ENCODE measurements at places on chromosomes 6 and 20.

DNA sequence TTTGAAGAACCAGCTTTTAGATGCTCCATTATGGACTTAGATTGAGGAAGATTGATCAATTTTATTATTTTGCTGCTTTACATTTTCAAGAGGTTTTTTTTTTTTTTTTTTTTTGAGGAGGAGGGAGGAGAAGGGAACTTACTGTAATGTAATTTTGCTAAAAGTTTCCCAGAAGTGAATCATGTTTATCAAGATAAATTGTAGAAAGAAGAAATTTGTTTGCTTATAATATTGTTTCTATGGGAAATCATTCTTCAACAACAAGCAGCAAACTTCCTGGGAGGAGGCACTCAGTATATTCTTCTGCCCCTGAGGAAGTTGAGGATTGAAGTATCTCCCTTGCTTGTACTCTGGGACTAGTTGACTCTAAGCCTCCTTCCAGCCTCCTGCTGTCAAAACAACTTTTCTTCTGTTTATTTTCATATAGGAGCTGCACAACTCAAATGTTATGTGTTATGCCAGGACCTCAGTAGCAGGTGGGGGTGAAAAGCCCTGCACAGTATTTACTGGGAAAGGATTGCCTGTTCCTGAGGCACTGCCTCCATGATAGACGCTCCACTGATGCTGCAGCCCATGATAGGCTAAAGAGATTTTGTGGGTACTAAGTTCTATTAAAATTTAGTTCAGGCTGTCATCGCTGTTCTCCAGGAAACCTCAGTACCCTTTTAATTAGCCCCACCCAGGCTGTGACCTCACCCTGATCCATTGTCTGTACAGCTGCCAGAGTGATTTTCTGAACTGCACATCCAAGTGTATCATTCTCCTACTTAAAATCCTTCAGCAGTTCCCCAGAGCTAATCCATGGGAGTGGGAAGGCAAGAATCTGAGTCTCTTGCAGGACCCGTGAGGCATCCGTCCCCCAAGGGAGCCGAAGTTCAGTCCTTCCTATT lies 51.9 kb downstream of the CARMIL1 start:
- no peak for DNase-seq

- no peak for DNase-seq
These were observed 41.6 kb downstream of the IBTK start for GRCh38 chr6:82205930-82206392.

DNA sequence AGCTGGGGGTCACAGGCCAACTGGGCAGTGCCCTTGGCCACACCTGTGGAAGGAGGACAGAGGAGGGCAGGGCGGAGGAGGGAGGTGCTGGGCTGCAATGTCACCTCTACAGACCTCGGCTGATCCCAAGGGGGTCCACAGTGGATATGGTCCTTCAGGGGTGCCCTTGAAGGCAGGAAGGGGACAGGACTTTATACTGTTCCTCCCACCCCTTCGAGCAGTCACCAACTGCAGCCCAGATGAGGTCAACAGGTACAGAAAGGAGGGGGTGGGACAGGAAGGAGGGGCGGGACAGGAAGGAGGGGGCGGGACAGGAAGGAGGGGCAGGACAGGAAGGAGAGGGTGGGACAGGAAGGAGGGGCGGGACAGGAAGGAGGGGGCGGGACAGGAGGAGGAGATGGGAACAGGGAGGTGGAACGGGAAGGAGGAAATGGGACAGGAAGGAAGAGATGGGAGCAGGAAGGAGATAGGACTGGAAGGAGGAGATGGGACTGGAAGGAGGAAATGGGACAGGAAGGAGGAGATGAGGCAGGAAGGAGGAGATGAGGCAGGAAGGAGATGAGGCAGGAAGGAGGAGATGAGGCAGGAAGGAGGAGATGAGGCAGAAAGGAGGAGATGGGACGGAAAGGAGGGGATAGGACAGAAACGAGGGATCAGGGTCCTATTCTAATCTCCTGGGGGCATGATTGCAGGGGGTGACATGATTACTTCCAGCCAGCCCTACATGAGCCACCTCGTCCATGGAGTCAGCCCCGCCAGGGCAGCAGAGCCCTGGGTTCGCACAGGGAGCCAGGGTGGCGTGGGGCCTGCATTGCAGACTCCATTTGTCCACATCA lies 19.4 kb upstream of the MRGBP start:
- peak; percentile 51 for DNase-seq

- peak; percentile 50 for DNase-seq
These were observed 590 bp downstream of the SLCO4A1 start for GRCh38 chr20:62642666-62643520.

GRCh38 chr20:61596687-61597330 lies 344.7 kb downstream of the CDH4 start:
- no peak for DNase-seq

- no peak for DNase-seq
These were observed 17.5 kb downstream of the C20orf173 start for GRCh38 chr20:35511814-35512420.

- DNase-seq: peak; percentile 19
These were observed 472 bp upstream of the PAQR8 start for GRCh38 chr6:52361414-52361944.

DNA sequence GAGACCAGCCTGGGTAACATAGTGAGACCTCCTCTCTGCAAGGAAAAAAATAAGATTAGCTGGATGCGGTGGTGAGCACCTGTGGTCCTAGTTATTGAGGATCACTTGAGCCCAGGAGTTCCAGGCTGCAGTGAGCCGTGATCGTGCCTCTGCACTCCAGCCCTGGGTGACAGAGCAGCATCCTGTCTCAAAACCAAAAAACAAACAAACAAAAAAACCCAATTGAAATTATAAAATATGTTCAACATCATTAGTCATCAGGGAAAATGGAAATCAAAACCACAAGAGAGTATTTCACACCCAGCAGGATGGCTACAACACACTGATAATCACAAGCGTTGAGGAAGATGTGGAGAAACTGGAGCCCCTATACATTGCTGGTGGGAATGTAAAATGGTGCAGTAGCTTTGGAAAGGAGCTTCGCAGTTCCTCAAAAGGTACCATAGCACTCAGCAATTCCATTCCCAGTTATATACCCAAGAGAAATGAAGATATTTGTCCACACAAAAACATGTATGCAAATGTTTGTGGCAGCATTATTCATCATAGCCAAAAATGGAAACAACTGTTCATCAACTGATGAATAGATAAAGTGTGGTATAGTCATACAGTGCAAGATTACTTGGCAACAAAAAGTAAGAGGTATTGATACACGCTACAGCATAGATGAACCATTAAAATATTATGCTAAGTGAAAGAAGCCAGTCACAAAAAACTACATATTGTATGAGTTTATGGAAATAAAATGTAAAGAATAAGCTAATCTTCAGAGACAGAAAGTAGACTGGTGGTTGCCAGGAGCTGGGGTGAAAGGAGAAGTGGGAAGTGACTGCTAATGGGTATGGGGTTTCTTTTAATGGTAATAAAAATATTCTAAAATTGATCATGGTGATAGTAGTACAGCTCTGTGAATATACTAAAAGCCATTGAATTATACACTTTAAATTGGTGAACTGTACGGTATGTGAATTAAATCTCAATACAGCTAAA lies 38.7 kb upstream of the RIPOR2 start:
- peak; percentile 40 for DNase-seq

DNA sequence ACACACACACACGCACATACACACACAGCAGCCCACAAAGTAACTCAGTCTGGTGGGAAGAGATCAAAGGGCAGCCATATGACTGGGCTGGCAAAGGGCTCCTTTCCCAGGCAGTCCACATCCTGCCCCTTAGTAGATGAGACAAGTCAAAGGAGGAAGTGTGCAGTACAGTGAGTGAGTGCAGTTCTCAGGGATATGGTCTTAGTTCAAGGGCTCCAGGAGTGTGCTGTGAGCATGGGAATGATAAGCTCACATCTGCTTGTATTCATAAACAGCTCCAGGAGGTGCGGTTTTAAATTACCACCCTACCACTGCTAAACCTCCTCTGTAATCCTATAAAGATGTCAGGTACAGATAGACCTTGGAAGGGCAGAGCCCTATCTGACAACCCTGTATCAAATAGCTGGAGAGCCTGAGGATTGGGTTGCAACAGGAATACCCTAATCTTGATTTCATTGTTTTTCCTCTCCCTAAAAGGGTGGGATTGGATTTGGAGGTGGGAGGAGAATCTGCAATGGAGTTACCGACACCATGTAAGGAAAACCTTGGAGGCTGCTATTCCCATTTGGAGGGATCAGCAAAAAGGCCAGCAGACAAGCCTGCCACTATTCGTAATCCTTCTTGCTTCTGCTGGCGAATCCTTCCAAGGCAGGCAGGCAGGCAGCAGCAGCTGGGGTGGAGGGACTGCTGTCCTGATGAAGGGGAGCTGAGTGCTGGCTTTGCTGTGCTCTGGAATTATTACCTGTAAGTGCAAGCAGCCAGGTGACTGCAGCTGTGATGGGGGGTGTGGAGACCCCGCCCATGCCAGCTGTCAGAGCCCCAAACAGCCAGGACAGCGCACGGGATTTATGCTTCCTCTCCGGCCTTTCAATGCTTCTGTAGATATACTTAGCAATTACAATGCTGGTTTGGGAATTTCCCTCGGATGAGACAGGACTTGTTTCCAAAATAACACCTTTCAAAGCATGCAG lies 342.7 kb downstream of the PRL start:
- no peak for DNase-seq

GRCh38 chr20:39851459-39851858 lies 837.6 kb downstream of the MAFB start:
- DNase-seq: no peak

DNA sequence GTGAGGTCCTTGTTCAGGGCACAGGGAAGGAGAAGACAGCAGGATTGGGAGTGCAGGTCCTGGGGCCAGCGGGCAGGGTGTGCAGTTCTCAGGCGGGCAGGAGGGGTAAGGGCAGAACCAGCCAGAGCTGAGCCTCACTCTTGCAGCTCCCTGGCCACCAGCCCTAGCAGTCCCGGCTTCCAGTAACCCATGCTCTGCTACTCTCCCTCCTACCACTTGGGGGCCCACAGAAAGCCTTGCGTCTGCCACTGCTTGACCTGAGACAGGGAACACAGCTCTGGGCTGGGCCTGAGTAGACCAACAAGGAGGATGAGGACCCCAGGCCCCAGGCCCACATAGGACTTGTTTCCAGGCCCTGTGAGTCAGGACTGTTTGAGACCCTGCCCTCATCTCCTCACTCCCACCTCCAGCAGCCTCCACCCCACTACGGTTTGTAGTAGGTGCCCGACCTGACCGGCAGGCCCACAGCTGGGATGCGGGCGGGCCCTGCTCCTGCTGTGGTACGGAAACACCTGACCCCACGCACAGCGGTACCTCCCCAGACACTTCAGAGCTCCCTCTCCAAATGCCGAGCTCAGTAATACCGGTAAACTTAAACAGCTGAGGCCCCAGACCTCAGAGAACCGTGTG lies 39.2 kb downstream of the KCNK5 start:
- DNase-seq: no peak

GRCh38 chr6:132995432-132995831 lies 181.1 kb downstream of the RPS12 start:
- DNase-seq: no peak

DNA sequence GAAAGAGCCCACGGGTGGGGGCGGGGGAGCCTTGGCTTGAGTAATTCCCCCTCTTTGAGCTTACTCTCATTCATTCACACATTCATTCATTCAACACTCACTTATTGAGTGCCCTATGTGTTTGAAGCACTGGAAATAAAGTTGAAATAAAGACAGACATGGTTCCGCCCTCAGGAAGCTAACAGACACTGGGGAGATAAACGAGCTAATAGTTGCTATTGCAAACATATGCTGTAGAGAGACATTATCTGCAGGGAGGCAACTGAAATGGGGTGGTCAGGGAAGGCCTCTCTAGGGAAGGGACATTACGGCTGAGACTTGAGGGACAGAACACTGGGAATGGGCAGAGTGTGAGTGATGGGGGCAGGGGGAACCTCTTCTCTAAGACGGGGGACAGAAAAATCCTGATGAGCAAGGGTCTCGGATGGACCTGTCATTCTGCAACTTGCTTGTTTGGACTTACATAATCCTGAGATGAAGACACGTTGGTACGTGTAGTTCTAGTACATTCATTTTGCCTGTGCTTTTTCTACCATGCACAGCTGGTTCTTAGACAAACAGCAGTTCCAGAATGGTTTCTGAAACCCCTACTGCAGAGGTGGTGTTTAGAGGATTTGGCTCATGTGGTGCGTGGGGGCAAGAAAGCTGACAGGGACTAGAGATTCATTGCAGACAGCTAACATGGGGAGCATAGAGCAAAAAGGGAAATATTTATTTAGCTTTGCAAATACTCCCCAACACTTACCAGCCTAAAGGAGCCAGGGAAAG lies 71.1 kb upstream of the BLCAP start:
- DNase-seq: no peak

GRCh38 chr20:41848180-41848579 lies 230.0 kb upstream of the CHD6 start:
- DNase-seq: no peak

DNA sequence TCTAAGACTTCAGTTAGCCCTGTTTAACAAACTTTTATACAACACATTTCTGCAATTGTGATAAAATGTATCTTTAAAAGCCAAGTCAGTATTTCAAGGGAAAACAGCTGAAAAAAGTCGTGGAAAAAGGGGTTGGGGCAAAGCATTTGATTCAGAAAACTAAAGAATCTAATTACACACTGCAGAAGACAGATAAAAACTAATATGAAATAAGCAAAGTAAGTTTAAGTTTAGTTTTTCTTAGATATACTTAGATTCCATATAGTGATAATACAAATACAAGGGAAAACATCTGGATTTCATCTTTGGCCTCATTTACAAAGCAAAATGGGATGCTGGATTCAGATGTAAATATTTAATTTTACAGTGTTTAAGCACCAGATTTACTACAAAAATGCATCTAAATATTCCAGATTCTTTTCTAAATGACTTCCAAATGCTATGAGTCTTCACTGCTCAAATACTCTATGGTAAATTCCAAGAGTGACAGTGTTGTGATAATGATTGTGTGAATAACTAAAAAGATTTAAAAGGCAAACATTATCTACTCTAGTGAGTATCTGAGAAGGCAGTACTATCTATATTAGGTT lies 1.5 kb upstream of the ADNP start:
- DNase-seq: no peak

DNA sequence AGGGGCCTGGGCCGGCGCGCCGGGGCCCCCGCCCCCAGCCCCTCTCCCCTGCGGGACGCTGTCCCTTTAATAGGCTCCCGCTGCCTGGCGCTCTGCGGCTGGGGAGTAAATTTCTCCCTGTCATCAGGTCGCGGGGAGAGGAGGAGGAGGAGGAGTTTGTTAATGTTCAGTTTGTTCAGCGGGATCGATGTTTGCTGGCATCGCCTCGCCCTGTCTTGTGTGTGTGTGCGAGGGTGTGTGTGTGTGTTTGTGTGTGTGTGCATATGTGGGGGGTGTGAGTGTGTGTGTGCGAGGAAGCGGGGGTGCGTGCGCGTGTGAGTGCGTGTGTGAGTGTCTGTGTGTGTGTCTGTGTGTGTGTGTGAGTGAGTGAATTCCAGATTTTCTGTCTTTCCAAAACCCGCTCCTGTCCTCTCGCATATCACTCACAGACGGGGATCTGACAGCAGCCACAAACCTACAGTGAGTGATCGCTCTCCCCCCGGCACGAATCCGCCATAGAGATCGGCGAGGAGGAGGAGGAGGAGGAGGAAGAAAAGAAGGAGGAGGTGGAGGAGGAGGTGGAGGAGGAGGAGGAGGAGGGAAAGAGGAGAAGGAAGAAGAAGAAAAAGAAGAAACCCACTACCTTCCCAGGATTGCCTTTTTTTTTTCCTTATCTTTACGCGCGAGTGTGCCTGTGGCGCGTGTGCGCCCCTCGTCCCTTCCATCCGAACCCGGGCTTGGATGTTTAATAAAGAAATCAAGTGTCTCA lies at the start of gene TSHZ2:
TSHZ2 (plus strand) TSS at position 169 of the 748 bp plus-strand sequence. CDS start 936 bp downstream, outside the sequence.
- DNase-seq: peak; percentile 50

GRCh38 chr6:100880853-100881706 lies at the start of gene ASCC3:
Gene ASCC3, minus strand, starts transcription at chr6:100881329. Its CDS starts 13,332 bp downstream, at chr6:100867997.
- peak; percentile 89 for DNase-seq

GRCh38 chr20:4802023-4802422 lies 80.3 kb downstream of the PRND start:
- DNase-seq: no peak
